Stimulated activated CD8-positive, alpha-beta memory T cell treated with anti-CD3 and anti-CD28 coated beads, Interleukin-12 subunit alpha, Interleukin-12 subunit beta, amount 100 ng/mL, for 1 hour (primary cell): ENCODE measurements at places on chromosomes 5 and 9.

DNA sequence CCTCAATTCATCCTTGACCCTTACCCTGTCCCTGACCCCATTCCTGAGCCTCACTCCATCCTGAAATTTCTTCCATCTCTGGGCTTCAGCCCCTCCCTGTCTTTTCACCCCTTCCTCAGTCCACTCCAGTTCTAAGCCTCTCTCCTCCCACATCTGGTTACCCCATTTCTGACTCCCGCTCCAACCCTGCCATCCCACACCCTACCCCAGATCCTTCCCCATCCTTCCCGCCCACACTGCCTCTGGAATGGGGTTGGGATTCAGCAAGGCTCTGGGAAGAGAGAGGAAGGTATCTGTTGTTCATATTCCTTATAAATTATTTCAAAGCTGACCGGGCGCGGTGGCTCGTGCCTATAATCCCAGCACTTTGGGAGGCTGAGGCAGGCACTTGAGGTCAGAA lies 29.9 kb upstream of the MVB12B start:
- no peak for DNase-seq

DNA sequence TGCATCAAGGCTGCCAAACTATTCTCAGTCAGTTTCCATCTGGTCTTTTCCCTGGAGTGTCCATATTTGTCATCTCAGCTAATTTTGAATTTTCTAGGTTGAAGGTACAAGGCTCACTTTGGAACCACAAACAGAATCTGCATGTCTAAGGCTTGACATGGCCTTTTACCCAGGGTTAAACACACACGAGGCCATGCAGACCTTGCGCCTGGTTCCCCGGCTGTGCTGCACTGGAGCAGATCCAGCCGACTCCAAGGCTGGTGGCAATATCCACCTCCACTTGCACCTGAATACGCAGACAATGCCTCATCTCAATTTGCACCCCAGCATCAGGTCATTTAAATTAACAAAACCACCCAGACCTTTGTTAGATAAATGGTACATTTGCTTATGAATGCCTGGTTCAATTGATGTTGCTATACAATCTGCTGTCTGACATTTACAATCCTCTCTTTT lies 276.2 kb downstream of the HSPA4 start:
- DNase-seq: no peak

DNA sequence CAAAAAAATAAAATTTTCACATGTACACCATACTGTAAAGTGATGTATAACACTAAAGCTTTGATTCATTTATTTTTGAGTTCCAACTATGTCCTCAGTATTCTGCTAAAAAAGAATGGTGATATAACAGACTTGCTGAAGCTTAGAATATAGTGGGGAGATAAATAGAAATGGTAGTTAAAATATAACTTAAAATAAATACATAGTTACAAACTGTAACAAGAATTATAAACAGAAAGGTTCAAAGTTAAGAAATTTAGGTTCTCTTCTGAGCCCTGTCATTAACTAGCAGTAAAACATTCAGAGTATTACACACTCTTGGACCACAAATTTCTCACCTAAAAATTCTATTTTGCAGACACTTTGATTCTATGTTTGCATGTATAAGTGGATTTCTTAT lies 392.1 kb downstream of the ANXA1 start:
- no peak for DNase-seq

DNA sequence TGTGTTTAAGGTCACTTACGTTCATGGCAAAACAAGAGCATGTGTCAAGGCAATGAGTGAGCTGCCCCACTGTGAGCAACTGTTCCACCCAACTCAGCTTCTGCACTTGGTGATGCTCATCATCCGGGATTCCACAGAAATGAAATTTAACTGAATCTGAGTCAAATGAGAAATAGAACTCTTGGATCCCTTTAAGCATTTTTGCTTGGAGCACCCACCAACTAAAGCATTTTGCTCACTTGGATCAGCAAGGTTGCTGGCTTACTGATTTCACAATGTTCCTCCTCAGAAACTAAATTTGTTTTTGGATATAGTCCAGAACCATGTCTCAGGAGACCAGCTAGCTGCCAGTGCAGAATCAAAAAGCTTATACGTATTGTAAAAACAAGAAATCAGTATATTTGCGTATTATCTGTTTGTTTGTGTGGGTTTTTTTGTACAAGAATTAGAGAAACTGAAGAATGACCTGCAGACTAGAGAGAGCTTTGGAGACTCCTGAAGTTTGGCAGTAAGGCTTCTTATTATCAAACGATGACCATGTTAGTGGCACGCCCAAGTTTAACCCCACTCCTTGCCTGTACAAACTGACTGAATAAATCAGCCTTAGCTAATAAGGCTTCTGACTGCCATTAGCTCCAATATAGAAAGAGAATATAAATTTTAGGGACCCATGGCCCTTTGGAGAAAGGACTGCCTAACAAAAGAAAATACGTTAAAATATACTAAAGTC lies 153.8 kb upstream of the FST start:
- DNase-seq: no peak

- no peak for DNase-seq
Measured at GRCh38 chr9:2686911-2687310, 30.4 kb upstream of the KCNV2 start.
